Adrenal gland (tissue), 19 donors: ENCODE measurements at places on chromosomes 6 and 20.

- DNase-seq, result no peak
These were observed 1.0 kb upstream of the NKX2-4 start for GRCh38 chr20:21398109-21399004.

- DNase-seq, result no peak
These were observed 56.4 kb upstream of the F13A1 start for GRCh38 chr6:6376845-6377244.

GRCh38 chr6:129575378-129576118 lies 134.4 kb downstream of the ARHGAP18 start:
- DNase-seq, result peak; percentile 35

GRCh38 chr6:151430886-151431285 lies 21.0 kb downstream of the RMND1 start:
- DNase-seq, result no peak

DNA sequence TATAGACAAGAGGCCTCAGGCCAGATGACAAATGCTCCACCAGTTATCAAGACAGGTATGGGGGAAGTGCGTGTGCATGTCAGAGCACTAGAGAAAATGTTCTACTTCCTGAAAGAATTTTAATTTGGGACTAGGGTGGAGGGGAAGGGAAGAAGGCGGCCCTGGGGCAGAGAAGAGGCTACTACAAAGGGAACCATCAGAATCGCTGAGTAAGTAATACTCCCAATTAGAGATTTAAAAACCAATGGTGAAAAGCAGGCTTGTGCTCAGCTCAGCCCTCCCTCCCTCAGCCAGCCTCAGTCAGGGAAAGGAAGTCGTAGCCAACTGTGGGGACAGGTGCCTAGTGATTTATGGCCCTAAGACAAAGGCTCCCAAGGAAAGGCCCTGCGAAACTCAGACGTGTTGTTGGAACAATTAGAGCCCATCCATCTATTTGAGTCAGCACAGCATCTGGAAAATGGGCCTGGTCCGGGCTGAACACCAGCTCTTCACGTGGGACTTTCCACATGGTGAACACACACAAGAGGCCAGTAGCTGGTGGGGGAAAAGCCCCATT lies 15.0 kb upstream of the MAFB start:
- peak; percentile 15 for DNase-seq
